ENCODE measurements at places on chromosomes 12 and 14.

DNA sequence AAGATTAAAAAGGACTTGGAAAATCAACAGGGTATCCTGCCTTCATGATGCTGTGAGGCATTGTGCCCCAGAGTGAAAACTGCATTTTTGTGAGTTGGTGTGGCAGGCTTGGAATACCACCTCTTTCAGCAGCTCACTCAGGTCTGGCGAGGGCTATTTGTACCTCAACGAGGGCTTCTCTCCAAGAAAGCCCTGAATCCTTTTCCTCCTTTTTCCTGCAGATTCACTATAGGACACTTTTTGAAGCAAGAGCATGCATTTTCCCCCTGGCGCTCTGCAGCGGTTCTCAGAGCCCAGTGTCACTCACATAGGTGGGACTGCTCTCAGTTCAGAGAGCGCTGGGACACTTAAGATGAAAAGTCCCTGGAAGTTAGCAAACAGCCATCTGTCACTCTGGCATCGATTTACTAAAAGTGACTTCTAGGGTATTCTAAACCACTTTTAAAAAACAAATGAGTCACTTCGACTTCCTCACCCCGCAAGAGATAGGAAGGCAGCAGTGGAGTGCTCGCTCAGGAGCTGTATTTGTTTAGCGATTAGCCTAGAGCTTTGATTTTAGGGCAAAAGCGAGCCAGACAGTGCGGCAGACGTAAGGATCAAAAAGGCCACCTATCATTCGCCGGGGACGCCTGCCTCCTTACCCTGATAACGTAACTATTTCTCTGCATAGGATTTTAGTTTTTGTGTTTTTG lies 782 bp upstream of the LGR5 start:
- no peak for DNase-seq

GRCh38 chr12:99911967-99912366 lies 72.8 kb downstream of the ANKS1B start:
- no peak for DNase-seq

DNA sequence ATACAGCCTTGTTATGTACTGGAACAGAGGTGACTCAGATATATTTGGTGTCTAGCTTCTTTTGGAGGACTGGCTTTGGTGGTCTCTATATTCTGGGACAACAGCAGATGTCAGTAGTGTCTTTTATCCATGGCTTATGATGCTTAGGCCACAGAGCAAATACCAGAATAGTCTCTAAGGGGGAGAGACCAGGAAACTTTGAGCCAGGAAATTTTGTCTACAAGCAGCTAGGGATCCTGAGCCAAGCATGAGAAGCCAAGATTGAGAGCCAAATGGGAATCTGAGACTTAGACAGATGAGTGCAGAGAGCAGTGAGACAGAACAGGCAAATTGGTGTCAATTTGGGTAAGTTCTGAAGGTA lies 28.4 kb upstream of the PTPRR start:
- DNase-seq, result no peak

GRCh38 chr14:20774258-20774824 lies 6.1 kb downstream of the EDDM3B start:
- no peak for DNase-seq

DNA sequence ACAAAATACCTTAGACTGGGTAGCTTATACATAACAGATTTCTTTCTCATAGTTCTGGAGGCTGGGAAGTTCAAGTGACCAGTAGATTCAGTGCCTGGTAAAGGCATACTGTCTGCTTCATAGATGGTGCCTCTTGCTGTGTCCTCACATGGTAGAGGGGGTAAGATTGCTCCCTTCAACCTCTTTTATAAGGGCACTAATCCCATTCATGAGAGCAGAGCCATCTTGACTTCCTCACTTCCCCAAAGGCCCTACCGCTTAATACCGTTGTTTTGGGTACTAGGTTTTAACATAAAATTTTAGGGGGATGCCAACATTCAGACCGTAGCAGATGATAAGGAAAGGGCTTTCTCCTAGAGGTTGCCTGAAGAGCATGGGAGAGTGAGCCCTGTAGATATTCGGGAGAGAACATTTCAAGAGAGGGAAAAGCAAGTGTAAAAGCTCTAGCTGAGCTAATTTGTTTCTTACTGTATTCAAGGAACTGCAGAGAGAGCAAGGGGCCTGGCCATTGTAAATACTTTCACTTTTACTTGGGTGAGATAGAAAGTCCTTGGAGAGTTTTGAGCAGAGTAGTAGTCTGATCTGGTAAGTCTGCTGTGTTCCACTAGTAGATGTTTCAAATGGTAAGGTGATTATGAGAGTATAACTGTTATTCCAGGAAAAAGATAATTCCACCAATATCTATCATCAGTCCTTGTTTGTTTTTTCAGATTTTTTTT lies 27.3 kb downstream of the FRS2 start:
- DNase-seq, result no peak

DNA sequence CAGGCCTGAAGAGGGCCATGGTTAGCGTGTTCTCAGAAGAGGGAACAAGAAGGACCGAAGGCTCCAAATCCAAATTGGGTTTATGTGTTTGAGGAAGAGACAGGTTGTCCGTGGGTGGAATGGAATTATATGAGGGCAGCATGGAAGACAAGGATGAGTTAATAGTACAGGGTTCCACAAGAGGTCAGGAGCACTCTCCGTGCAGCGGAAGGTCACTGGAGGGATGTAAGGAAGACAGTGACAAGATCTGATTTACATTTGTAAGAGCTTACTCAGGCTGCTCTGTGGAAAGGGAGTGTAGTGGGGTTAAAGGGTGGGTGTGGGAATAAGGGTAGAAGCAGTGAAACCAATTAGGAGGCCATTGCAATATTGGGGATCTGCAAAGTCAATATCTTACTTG lies 97.0 kb downstream of the TPH2 start:
- DNase-seq, result no peak

- no peak for DNase-seq
Measured at GRCh38 chr14:21026274-21026987, 1.6 kb upstream of the NDRG2 start.

- DNase-seq, result no peak
Measured at GRCh38 chr14:104734991-104735779, 11.2 kb downstream of the ADSS1 start.

- no peak for DNase-seq
Measured at GRCh38 chr12:121568518-121568917, 12.3 kb downstream of the KDM2B start.

- no peak for DNase-seq
Measured at GRCh38 chr12:99005601-99006000, 360.5 kb downstream of the APAF1 start.

GRCh38 chr12:42104784-42105183 lies 39.9 kb downstream of the GXYLT1 start:
- no peak for DNase-seq

DNA sequence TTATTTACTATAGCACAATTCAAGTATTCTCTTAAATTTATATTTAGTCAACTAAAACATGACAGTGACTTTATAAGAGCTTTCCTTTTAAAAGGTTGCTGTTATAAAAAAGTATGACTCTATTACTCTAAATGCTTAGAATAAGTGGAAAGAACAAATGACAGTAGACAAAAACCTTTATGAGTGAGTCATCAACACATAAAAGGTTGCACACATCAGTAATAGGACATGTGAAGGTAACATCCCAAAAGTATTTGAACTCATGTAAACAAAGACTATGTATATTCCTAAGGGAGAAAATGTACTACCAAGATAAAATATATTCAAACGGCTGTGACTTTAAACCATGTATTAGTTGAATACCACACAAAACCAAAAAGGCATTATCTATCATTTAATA lies 98.8 kb downstream of the PAWR start:
- no peak for DNase-seq

DNA sequence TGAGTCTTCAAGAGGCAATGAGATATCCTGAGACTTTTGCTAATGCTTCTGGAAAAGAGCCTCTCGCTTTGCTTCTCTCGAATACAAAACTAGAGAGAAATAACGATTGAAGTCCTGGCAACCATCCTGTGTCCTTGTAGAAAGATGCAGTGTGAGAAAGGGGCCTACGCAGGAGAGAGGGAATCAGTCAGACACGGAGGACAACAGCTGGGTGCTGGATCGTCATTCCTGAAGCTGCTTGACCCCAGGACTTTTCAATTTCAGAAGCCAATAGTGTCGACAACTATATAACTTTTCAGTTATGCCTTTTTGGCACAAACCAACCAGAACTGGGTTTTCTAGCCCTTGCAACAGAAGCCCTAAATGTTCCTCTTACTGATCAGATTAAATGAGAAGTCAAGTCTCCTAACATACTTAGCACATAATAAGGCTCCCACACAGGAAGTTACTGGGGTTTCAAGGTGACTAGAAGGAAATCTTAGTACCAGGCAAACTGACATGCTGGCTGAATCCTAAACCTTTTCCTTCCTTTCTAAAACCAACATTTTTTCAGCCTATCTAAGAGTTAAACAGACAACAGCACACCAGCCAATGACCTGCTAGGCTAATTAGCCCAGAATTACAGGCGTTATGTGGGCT lies 755.6 kb downstream of the MED13L start:
- no peak for DNase-seq

- DNase-seq, result no peak
Measured at GRCh38 chr12:51913071-51914033, 6.0 kb downstream of the ACVRL1 start.

DNA sequence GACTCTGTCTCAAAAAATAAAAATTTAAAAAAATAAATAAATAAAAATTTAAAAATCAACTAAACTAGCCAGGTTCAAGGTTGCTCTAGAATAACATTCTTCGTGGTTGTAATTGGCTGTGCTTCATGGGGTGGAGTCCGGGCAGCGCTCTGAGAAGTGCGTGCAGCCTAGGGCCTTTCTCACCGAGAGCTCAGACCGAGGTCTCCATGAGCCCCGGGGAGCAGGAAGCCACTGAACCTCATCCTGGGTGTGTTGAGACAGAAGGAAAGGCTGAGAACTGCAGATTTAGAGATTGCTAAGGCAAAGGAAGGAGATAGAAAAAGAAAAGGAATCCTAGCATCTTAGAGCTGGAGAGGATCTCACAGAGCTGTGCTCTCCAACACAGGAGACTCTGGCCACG lies 14.7 kb downstream of the P2RX4 start:
- DNase-seq, result no peak

GRCh38 chr12:79873201-79873600 lies 61.7 kb downstream of the PPP1R12A start:
- DNase-seq, result no peak

DNA sequence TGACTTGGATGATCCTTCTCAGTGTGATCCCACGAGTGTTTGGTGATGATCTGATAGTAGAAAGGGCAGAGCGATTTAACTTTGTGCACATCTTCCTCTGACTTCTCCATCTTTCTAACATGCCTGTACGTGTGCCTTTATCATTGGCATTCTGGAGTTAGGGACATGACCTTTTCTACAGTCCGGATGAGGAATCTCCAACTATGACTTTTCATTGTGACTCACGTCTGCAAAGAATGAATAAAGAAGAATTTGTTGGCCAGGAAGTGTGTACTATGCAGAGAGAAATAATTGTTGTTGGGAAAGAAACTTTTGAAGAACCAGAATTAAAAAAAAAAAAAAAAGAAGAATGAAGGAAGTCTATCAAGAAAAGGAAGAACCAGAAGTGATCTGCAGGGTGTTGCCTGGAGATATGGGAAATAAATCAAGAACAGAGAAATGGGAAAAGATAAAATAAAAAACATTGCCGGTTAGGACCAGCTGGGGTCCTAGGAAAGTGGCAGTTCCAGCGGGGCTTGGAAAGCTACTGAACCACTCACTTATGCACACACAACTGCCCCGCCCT lies 25.3 kb downstream of the PPFIBP1 start:
- DNase-seq, result no peak

DNA sequence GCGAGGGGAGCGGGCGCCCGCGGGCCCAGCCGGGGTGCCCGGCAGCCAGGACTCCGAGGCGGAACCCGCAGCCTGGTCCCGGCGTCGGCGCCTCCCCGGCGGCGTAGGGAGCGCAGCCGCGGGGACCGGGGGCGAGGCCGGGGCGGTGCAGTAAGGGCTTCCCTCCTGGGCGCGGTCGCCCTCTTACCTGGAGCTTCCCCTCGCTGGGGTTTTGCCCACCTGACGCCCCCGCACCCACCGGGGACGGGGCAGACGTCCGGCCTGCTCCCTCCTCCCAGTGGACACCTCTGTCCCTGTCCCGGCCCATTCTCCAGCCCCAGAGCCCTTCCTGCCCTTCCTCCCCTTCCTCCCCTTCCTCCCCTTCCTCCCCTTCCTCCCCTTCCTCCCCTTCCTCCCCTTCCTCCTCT lies 413 bp upstream of the TUBA1C start:
- peak; percentile 4 for DNase-seq

DNA sequence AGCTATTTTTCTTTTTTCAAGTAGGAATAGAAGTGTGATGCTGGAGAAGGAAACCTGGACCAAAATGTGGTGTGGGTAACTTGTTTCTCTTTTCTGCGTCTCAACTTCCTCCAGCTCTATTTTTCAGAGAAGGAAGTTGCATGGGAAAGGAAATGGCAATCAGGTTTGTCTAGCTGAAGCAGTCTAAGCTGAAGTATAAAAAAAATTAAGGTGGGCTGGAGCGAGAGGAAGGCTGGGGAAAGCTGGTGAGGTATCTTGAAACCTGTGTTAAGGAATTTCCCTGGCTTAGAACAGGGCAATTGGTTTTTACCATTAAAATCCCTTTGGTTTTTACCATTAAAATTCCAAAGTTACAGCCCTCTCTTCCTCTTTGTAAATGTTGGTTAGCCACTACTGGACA lies 34.2 kb upstream of the NINJ2 start:
- no peak for DNase-seq

DNA sequence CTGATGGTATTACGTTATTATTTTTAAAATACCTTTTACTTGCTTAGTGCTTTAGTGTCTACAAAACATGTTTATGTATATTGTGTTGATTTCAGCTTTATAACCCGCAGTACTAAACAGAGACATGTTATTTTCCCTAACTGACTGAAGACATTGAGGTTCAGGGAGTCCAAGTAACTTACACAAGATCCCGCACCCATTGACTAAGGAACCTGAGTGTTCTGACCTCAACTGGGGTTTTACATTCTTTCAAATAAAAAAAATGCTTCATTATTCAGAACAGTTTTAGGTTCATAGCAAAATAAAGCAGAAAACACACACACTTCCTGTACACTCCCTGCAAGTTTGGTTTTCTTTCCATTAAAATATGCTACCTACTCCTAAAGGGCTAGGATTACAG lies 60.4 kb upstream of the METAP2 start:
- DNase-seq, result no peak

DNA sequence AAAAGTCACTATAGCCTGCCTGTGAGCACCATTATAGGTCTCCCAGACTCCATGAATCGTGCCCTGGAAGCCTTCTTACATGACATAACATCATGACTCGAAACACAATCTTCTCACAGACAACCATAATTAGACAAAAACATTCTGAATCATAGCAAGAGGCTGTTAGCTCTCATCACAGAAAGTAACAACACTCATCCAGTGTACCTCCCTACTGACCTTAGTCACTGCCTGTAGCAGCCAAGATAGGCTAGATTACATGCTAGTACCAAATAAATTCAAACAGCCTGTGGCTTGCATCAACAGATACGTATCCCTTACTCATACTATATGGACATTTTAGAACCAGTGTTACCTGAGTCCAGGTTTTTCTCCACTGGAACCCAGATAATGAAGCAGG lies 663.8 kb upstream of the FOXG1 start:
- no peak for DNase-seq

DNA sequence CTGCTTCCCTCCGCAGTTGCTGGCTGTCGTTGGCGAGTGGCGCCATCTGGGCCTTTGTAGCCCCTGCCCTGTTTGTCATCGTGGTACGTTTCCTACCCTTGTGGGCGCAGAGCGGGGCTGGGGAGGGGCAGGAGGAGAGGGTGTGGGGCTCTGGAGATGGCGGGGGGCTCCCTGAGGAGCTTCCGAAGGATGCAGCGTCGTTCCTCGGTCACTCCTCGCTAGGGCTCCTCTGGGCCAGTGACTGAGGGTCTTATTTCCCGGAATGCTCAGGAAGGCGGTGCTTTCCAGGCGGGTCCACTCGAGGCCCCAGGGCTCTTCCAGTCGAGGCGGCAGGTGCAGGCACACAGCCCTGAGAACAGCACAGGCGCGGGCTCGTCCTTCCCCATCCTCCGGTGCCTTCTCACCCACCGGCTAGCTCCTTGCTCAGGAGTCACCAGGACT lies 167.1 kb downstream of the ADGRD1 start:
- no peak for DNase-seq
